ENCODE measurements at places on chromosomes 7 and 10.

DNA sequence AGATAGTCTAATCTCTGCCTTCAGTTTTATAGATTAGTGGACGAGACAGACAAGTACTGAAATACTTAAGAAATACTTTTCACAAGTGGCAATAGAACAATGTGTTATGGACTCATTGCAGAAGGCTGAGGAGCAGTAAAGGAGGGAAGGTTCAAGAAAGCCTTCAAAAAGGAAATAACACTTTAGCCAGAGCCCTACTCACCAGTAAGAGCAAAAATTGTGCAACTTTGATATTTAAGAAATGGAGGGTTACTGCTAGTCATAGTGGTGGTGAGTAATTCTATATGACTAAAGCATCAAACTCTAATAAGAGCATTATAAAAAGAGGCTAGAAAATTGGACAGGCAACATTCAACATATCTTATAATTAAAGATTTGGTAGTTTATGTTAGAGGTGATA lies 28.8 kb downstream of the PTPN12 start:
- peak; percentile 47 for DNase-seq

GRCh38 chr10:124874-125273 lies 10.4 kb upstream of the ZMYND11 start:
- no peak for DNase-seq

DNA sequence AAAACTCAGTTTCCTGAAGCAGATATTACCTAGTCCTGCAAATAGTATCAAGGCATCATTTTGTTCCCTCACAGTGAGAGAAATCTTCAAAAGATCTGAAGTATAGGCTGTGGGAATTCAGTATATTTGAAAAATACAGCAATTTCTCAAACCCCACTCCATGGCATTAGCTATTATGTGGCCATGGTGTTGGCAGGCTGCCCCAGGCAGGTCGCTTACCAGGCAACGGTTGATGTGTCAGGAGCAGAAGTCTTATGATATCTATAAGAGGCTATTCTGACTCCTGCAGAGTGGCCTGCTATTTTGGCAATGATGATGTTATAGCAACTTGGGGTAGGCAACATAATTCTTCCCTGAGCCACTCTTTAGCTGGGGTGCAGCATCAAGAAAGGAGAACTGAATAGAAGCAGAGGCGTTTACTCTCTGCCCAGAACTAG lies 187.9 kb downstream of the PLXDC2 start:
- DNase-seq, result no peak

GRCh38 chr7:149005427-149006344 lies 22.6 kb downstream of the PDIA4 start:
- peak; percentile 71 for DNase-seq

GRCh38 chr10:58516119-58516518 lies 3.4 kb downstream of the BICC1 start:
- DNase-seq, result no peak

GRCh38 chr10:89037096-89037495 lies 46.5 kb downstream of the FAS start:
- no peak for DNase-seq

- DNase-seq, result no peak
These were observed 22.0 kb downstream of the UMAD1 start for GRCh38 chr7:7662527-7662926.

DNA sequence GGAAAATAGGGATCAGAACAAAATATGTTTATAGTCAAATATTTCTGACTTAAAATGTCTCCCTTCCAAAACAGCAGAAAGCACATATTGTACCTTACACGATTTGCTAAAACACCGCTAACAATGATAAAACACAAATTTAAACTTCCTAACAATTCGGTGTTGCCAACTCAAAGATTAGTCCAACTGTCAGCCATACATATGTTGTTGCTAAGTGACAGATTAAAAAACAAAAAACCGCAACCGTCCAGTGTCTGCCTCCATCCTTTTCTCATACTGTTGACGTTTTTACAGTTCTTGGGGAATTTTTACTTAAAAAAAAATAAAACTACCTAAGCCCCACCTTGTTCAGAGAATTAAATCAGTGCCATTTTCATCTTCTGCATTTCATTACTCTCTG lies 118.0 kb downstream of the RAB11FIP2 start:
- no peak for DNase-seq

- DNase-seq, result no peak
These were observed 54.4 kb upstream of the CACNB2 start for GRCh38 chr10:18085855-18086254.

DNA sequence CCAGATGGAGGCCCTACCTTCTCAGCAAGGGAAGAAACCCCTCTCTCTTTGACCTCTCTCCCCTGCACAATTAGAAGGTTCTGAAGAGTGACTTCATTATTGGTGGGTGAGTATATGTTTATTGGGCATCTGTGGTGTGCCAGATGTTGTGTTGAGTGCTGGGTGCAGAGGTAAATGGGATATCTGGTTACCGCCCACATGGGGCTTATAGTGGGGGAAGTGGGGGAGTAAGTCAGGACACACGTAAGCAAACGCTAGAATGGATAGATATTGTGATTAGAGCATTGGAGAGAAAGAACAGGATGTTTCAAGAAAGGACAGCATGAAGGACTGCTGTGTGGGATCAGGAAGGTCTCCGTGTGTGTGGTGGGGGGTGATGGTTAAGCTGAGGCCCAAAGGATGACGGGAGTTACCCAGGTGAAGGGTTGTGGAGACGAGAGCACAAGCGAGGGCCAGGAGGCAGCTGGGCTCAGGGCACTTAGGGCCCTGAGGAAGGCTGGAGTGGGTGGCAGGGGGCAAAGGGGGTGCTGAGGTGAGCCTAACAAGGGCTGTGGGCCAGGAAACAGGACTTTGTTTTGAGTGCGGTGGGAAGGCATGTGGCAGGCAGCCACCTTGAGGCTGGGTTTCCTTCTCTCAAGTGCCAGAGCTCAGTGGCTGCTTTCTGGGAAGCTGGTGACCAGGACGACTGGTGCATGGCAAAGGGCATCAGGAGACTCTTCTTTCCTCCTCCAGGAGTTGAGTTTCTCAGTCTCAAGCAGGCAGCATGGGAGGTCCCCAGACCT lies 299.9 kb downstream of the RPS24 start:
- DNase-seq, result no peak

DNA sequence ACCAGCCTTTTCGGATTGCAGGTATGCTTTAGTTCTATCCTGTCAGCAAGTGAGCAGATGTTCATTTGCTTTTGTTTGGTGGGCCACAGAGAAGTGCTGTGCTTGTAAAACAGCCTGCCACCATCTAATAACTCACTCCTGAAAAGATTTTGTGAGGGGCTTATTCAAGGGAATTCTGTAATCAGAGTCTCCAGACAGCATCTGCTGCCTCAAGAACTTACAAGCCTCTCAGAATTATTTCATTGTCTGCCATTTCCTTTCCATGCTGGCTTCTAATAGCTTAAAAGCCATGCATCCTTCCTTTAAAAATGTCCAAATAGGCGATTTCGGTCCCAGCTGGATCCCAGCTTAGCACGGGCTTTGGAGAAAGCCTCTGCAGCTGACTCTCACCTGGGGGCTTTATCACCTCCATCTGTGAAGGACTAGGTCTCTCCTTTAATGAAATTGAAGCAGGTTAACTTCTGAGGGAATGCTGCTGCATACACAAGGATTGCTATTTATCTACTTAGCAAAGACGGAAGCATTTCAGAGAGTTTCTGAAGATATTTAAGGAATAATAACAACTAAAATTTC lies 48.0 kb downstream of the MALRD1 start:
- no peak for DNase-seq

GRCh38 chr7:71465741-71466189 lies 333.8 kb downstream of the GALNT17 start:
- DNase-seq, result no peak

DNA sequence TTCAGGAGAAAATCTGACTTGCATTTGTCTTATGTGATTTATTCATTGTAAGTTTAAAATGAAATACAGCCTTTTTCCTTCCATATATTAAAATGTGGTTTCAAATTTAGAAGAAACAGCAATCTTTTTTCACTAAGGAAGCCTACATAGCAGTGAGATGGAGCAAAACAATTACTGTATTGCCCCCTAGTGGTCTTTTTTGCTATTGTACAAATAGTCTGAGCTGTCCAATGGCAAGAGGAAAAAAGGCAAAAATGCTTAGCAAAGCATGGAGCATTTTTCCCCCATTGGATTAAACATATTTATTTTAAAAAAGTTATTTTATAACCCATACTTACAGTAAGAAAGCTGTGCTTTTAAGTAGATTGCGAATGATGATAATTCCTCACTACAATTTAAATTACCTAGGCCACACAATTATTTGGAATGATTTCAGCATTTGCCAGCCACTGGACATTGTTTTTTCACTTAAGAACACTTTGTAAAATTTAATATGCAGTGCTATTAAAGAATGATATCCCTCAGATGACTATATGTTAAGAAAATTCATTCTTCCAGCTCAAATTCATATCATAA lies 119.5 kb downstream of the CPED1 start:
- DNase-seq, result peak; percentile 63

GRCh38 chr10:110563132-110563531 lies 4.4 kb upstream of the SMC3 start:
- no peak for DNase-seq

- peak; percentile 46 for DNase-seq
These were observed 27.4 kb upstream of the CAPZA2 start for GRCh38 chr7:116834815-116835504.

- peak; percentile 68 for DNase-seq
These were observed 43.6 kb downstream of the PIP4K2A start for GRCh38 chr10:22670788-22671187.

GRCh38 chr10:18185621-18186020 lies 45.4 kb downstream of the CACNB2 start:
- DNase-seq, result no peak

GRCh38 chr7:9921326-9921725 lies 1052.3 kb upstream of the PHF14 start:
- DNase-seq, result no peak

DNA sequence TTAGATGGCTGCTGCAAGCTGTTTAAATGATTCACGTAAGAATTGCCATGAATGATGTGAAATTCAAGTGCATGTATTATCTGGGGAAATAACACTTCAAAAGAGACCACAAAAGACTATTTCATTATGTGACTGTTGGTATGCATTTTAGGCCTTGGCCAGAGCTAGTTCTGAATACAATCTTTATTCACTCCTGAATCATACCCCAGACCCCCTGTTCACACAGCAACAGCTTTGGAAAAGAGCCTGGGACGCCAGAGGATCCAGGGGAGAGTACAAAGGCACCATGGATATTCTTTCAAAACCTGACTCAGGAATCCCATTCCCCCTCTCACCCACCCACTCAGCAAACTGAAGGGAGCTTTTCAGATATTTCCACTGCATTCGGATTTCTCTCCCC lies 377.1 kb upstream of the DPP6 start:
- no peak for DNase-seq

DNA sequence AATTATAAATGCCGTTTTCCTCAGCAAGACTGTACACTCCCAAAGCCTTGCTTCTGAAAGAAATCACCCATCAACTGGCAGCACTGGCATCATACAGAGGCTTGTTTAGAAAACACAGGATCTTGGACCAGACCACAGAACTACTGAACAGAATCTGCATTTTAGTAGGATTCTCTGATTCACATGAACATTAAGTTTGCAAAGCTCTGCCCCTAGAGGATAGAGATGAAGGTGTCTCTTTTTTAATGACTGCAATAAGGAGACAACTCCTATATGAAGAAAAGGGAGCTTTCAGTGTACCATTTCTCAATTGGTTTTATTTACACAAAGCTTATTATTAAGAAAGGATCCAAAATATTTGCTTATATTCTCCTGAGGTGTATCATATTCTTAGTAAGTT lies 172.7 kb downstream of the AGMO start:
- DNase-seq, result no peak

DNA sequence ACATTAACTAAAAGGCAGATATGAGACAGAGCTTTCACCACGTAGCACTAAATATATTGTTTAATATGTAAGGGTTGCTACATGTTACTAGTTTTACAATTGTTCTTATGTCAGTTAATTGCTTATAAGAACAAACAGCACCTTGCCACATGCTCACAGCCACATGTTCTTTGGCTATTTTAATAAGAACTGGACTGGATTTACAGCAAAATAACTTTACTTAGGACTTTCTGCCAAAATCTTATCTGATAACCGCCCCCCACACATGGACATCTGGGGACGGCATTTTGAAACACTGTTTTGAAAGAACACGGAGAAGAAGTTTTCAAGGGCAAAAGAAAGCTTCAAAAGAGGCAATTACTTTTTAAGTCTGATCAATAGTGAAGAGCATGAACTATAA lies 45.3 kb downstream of the JAZF1 start:
- no peak for DNase-seq

GRCh38 chr7:105887569-105888189 lies 11.3 kb upstream of the ATXN7L1 start:
- no peak for DNase-seq

DNA sequence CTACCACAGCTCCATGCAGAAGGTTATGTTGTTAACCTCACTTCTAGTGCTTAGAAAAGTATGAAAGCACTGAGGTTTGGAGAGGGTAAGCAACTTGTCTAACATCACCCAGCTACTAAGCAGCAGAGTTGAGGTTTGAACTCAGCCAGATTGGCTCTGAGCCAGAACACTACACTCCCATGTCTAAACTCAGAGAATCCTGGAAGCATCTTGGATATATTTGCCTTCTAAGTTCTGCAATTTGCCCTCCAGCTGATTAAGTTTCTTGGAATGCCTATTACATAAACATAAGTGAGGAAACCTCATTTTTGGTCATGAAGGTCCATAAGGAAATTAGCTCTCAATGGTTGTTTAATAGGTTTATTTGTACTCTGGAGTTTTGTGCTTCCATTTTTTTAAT lies 78.1 kb upstream of the PHYHIPL start:
- peak; percentile 40 for DNase-seq

DNA sequence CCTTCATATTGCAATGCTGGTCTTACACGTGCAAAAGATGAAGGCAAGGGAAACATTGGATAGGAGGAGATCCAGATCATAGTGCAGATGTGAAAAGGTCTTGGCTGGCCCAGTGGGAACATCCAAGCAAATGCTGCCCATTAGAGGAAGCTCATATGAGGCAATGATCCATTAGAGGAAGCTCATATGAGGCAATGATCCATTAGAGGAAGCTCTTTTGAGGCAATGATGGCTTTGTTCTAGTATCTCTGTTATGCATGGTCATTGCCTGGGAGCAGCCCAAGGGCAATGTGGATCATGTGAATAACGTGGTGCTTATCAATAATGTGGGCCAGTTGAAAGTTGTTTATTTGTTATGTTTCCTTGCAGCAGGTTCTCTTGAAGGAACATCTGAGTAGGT lies 37.8 kb downstream of the STEAP4 start:
- DNase-seq, result no peak

All from AG08395 (cell line).